GM12878 (cell line): ENCODE measurements at places on chromosomes 11 and 22. TPM values are rescaled to one million over a fixed set of nuclear protein-coding genes. Genes with fewer than 3 reads are reported as not detected.

The ELFN2 gene
- polyA plus RNA-seq, result not detected in 2 replicates

The CXCR5 gene
- 0.48 and 0.63 TPM in 2 replicates for polyA plus RNA-seq

The PIH1D2 gene
- polyA plus RNA-seq, result 2.2 and 2.4 TPM in 2 replicates

The IL10RA gene
- polyA plus RNA-seq, result 8.4 and 8.5 TPM in 2 replicates

The SMC1B gene
- polyA plus RNA-seq, result not detected in 2 replicates

The RAB3IL1 gene
- not detected in 2 replicates for polyA plus RNA-seq

The UPK2 gene
- polyA plus RNA-seq, result not detected in 2 replicates

The SLC15A3 gene
- 52.3 and 53.4 TPM in 2 replicates for polyA plus RNA-seq

GRCh38 chr11:133595998-133596590 is 63.8 kb upstream of the OPCML start:
- H3K4me1 ChIP-seq, result no peaks in the 10 kb centered on the region
- no peaks in the 10 kb centered on the region for H3K36me3 ChIP-seq
- no peak for DNase-seq
- no peak overlapping the region for H3K27ac ChIP-seq
- H3K27me3 ChIP-seq, result no peaks in the 10 kb centered on the region
- no peak overlapping the region for H3K4me3 ChIP-seq

GRCh38 chr11:15830741-15831428 is 525.5 kb downstream of the SOX6 start:
- DNase-seq, result no peak
- H3K4me3 ChIP-seq, result no peak overlapping the region
- H3K36me3 ChIP-seq, result no peaks in the 10 kb centered on the region
- H3K4me1 ChIP-seq, result no peaks in the 10 kb centered on the region
- H3K27me3 ChIP-seq, result no peaks in the 10 kb centered on the region
- H3K27ac ChIP-seq, result no peak overlapping the region

- H3K4me1 ChIP-seq, result no peaks in the 10 kb centered on the region
- H3K27ac ChIP-seq, result no peak overlapping the region
- DNase-seq, result no peak
- no peaks in the 10 kb centered on the region for H3K27me3 ChIP-seq
- H3K36me3 ChIP-seq, result no peaks in the 10 kb centered on the region
Measured at GRCh38 chr11:121248496-121248895, 44.1 kb upstream of the SC5D start.

DNA sequence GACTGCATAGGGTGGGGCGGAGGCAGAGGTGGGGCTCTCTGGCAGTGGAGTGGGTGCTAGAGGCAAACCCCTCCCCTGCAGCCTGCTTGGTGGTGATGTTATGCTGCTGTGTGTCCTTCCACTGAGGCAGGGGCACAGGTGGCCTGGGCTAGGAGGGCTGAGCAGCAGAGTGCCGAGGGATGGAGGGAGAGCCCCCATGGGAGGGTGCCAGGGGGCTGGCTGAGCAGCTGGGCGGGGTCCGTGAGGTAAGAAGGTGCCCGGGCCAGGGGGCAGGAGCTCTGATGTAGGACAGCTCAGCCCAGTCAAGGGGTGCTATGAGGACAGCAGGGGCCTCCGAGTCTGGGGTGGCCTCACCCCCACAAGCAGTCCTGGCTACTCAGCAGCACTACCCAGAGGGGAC is 4.2 kb downstream of the CLDN5 start:
- no peaks in the 10 kb centered on the region for H3K4me1 ChIP-seq
- H3K27me3 ChIP-seq, result peaks cover 2% of the 10 kb centered on the region
- no peak overlapping the region for H3K27ac ChIP-seq

- no peak for DNase-seq
- H3K27me3 ChIP-seq, result no peaks in the 10 kb centered on the region
- H3K4me3 ChIP-seq, result no peak overlapping the region
- H3K4me1 ChIP-seq, result peaks cover 28% of the 10 kb centered on the region
- H3K36me3 ChIP-seq, result no peaks in the 10 kb centered on the region
- peak overlapping the region; percentile 50; the same call in 1 of the 2 replicates for H3K27ac ChIP-seq
Measured at GRCh38 chr22:28812516-28812915, 12.1 kb upstream of the XBP1 start.

DNA sequence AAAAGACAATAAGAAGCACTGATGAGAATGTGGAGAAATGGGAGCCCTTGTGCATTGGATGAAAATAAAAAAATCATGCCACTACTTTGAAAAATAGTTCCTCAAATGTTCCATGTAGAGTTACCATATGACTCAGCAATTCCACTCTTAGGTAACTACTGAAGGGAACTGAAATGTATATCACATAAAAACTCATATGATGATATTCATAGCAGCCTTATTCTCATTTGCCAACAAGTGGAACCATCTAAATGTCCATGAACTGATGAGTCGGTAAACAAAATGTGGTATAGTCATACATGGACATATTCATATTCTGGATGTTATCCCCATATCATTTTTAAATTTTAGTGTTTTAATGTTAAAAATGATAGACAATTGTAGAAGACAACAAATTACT is 3.5 kb downstream of the KRTAP5-9 start:
- H3K4me1 ChIP-seq, result peaks cover 16% of the 10 kb centered on the region
- H3K36me3 ChIP-seq, result no peaks in the 10 kb centered on the region
- no peak overlapping the region for H3K27ac ChIP-seq
- no peak for DNase-seq
- H3K27me3 ChIP-seq, result no peaks in the 10 kb centered on the region

DNA sequence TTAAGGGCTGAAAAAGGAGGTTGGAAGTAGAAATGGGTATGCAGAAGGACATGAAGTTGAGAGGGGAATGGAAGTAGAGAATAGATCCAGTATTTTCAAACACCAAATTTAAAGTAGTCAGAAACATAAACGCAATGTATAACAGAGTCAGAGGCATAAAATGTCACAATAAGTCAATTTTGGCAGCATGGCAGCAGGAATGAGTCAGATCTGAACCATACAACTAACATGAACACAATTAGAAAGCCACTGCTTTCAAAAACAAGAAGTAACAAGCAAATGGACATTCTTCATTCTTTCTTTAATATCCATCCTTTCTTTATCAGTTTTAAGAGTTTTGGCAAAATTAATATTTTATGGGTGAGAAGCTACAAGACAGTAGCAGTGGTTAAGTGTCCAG is 2.5 kb downstream of the CHORDC1 start:
- H3K4me3 ChIP-seq, result peak overlapping the region; percentile 87
- H3K4me1 ChIP-seq, result 0 out of 2 replicates have a peak, but pooled peaks cover 4% of the 10 kb centered on the region
- no peak overlapping the region; the same call in 1 of the 2 replicates for H3K27ac ChIP-seq
- no peaks in the 10 kb centered on the region for H3K36me3 ChIP-seq

- no peaks in the 10 kb centered on the region for H3K27me3 ChIP-seq
- no peak overlapping the region for H3K27ac ChIP-seq
- DNase-seq, result no peak
- peak overlapping the region; percentile 86; the same call in 1 of the 2 replicates for H3K4me3 ChIP-seq
- H3K4me1 ChIP-seq, result peaks cover 13% of the 10 kb centered on the region
Measured at GRCh38 chr11:65085446-65085845, 1.4 kb downstream of the ZFPL1 start.

GRCh38 chr11:96237766-96238266 is 105.2 kb downstream of the MAML2 start:
- H3K4me1 ChIP-seq, result peaks cover 11% of the 10 kb centered on the region
- no peaks in the 10 kb centered on the region; the same call in 1 of the 2 replicates for H3K36me3 ChIP-seq
- H3K27me3 ChIP-seq, result no peaks in the 10 kb centered on the region
- H3K27ac ChIP-seq, result no peak overlapping the region
- DNase-seq, result no peak

GRCh38 chr11:76179147-76179546 is 27.2 kb downstream of the WNT11 start:
- DNase-seq, result no peak
- H3K4me1 ChIP-seq, result peaks cover 3% of the 10 kb centered on the region; the same call in 1 of the 2 replicates
- H3K27me3 ChIP-seq, result no peaks in the 10 kb centered on the region
- H3K4me3 ChIP-seq, result no peak overlapping the region
- H3K36me3 ChIP-seq, result no peaks in the 10 kb centered on the region
- H3K27ac ChIP-seq, result no peak overlapping the region

DNA sequence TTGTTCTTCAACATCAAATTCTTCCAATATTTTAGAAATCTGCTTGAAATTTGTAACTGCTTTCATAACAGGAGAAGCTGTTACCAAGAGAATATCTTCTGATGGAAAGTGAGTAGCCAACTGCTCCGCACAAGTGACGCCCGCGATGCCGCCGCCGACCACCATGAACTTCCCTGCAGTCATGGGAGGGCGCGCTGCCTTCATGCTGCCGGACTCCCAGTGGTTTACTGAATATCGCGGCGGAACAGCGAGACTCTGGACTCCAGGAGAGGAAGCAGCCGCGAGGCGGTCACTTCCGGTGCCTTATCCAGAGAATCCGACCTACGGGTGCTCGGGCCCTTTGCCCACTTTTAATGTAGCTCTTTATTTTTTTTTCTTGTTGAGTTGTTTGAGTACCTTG is 190.6 kb downstream of the GUCY1A2 start:
- H3K4me3 ChIP-seq, result no peak overlapping the region
- DNase-seq, result no peak
- H3K4me1 ChIP-seq, result no peaks in the 10 kb centered on the region
- H3K36me3 ChIP-seq, result no peaks in the 10 kb centered on the region

DNA sequence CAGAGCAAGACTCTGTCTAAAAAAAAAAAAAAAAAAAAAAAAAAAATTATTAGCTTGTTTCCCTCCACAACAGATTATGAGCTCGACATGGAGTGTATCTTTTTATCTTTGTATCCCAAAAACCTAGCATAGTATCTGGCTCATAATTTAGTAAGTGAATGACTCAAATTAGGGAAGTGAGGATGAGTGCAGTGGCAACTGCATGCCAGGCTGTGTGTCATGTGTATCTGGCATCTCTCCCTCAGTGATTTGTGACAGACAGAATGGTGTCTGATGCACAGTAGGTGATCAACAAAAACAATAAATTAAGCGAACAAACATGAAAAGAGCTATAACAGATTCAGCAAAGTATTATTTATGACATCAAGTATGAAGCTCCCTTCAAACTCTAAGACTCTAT is 7.2 kb downstream of the STK33 start:
- no peaks in the 10 kb centered on the region; the same call in 1 of the 2 replicates for H3K36me3 ChIP-seq
- no peak overlapping the region for H3K27ac ChIP-seq
- no peak overlapping the region for H3K4me3 ChIP-seq
- H3K27me3 ChIP-seq, result no peaks in the 10 kb centered on the region
- DNase-seq, result no peak

GRCh38 chr11:65417702-65418430 is 4.7 kb upstream of the NEAT1 start:
- peaks cover 51% of the 10 kb centered on the region for H3K4me1 ChIP-seq
- H3K4me3 ChIP-seq, result peak overlapping the region; percentile 79
- no peaks in the 10 kb centered on the region for H3K27me3 ChIP-seq

- no peaks in the 10 kb centered on the region; the same call in 1 of the 2 replicates for H3K27me3 ChIP-seq
- H3K27ac ChIP-seq, result no peak overlapping the region
- H3K36me3 ChIP-seq, result no peaks in the 10 kb centered on the region
Measured at GRCh38 chr11:131677828-131678470, 307.5 kb downstream of the NTM start.

- no peak overlapping the region for H3K27ac ChIP-seq
- no peak for DNase-seq
Measured at GRCh38 chr11:28903716-28904115, 795.5 kb downstream of the METTL15 start.

DNA sequence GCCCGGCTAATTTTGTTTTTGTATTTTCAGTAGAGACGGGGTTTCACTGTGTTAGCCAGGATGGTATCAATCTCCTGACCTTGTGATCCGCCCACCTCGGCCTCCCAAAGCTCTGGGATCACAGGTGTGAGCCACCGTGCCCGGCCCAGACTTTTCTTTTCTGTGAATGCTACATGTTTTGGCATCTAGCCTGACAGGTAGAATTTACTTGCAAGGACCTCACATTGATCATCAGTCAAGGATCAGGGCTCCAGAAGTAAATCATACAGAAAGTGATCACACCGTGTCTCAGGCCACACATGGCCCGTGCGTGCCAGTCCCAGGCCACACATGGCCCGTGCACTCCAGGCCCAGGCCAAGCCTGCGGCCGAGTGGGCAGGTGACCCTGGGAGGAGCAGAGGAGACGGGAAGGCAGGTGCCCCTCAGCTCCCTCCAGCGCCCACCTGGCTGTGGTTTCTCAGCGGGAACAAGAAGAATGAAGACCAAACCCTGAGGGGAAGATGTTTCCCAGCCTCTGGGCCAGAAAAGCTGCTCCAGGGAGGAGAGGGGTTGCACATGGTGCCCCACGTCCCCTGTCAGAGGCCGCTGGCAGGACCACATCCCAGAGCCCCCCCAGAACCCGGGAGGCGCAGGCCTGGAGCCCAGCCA is 76.2 kb downstream of the BRD1 start:
- no peak overlapping the region for H3K27ac ChIP-seq
- no peaks in the 10 kb centered on the region for H3K36me3 ChIP-seq
- H3K4me3 ChIP-seq, result no peak overlapping the region
- no peaks in the 10 kb centered on the region for H3K27me3 ChIP-seq

GRCh38 chr22:17120281-17120680 is 879 bp downstream of the TMEM121B start:
- peaks cover 18% of the 10 kb centered on the region for H3K4me1 ChIP-seq
- no peak for DNase-seq
- H3K4me3 ChIP-seq, result no peak overlapping the region
- peaks cover 4% of the 10 kb centered on the region for H3K27me3 ChIP-seq
- H3K36me3 ChIP-seq, result no peaks in the 10 kb centered on the region

GRCh38 chr11:100910808-100911207 is 218.8 kb downstream of the PGR start:
- peaks cover 12% of the 10 kb centered on the region for H3K4me1 ChIP-seq
- H3K27me3 ChIP-seq, result no peaks in the 10 kb centered on the region
- no peaks in the 10 kb centered on the region for H3K36me3 ChIP-seq
- no peak overlapping the region for H3K4me3 ChIP-seq
- DNase-seq, result peak; percentile 62

DNA sequence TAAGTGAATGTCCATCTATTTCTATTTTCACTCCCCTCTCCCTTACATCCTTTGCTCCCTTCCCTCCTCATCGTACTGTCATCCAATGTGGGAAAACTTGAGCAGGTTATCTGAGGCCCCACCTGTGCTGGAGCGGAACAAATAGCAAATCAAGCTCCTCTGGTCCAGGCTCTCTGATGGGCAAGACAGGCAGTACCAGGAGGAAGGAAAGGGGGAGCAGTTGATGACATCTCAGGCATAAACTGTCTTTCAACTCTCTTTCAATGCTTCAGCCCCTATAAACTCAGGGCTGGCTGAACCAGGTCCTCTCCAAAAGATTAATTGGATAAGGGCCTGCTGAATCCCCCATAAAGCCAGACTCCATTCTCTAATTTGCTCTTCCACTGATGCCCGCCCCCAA is 1.5 kb upstream of the CCKBR start:
- H3K27ac ChIP-seq, result no peak overlapping the region
- no peak for DNase-seq
- no peaks in the 10 kb centered on the region for H3K36me3 ChIP-seq
- peaks cover 10% of the 10 kb centered on the region for H3K27me3 ChIP-seq
- H3K4me3 ChIP-seq, result no peak overlapping the region
